ENCODE measurements at places on chromosomes 5 and 9. TPM values are rescaled to one million over a fixed set of nuclear protein-coding genes. Genes with fewer than 3 reads are reported as not detected.

The SPINK1 gene
- total RNA-seq, result 12.7 TPM

The DMRTA1 gene
- 1.9 TPM for total RNA-seq

The BNC2 gene
- total RNA-seq, result 19.3 TPM

The PCDHGA2 gene
- total RNA-seq, result 3.6 TPM

The CDH12 gene
- not detected for total RNA-seq

The CCL27 gene
- total RNA-seq, result 0.67 TPM

The RFESD gene
- 2.7 TPM for total RNA-seq

DNA sequence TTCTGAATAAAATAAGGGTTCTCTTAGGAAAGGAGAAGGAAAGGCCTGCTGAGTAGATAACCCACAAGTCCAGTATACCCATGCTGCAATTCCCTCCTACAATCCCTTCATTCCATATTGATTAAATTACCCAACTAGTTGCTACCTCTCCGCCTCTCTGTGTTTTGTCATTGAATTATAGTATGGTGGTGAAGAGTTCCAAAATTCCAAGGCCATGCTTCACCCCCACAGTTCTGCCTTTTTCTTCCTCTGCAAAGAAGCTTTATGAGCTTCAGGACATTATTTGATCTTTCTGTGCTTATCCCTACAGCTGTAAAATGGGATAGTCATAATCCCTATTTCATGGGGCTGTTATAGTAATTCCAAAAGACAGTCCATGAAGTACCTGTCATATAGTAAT lies 215.6 kb downstream of the ACTL7B start:
- no peaks in the 10 kb centered on the region for H3K4me1 ChIP-seq
- DNase-seq, result no peak
- H3K27ac ChIP-seq, result no peak overlapping the region
- H3K4me3 ChIP-seq, result no peak overlapping the region

DNA sequence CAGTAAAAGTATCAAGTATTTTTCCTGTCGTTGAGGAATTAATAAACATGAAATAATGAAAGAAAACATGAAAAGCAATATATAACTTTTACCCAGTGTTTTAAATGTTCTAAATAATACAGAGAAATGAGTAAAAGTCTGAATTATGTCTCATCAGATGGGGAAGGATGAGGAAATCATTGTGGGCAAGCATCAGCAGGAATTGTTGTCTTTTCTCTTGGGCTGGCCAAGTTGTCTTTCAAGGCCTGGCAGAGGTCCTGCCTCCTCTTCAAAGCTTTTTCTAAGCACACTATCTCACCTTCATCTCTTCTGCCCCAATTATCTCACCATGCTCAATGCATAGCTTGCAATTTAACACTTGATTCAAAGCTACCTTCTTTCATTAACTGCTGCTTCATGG lies 41.9 kb downstream of the MOCS2 start:
- no peaks in the 10 kb centered on the region for H3K36me3 ChIP-seq
- no peak for DNase-seq
- no peak overlapping the region for H3K27ac ChIP-seq
- no peaks in the 10 kb centered on the region for H3K4me1 ChIP-seq
- no peak overlapping the region for H3K4me3 ChIP-seq

DNA sequence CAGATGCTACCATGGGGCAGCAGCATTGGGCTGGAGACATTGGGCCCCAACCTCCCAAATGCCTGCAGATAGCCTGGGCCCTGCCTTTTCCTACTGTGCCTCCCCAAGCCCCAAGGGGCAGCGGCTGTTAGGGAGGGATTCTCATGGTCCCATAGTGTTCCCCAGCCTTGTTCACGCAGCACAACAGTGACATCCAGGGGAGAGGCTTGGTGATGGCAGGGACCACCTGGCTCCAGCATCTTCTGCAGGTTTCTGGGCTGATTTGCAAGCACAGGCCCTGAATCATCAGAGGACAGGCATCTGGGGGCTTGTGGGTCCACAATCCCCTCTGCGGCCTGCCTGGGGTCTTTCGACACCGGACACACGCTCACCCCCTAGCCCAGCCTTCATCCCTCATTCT lies 354.6 kb downstream of the SLIT3 start:
- no peak overlapping the region for H3K4me3 ChIP-seq
- H3K36me3 ChIP-seq, result no peaks in the 10 kb centered on the region
- no peak for DNase-seq
- H3K27ac ChIP-seq, result no peak overlapping the region

GRCh38 chr9:91138760-91139159 lies 223.0 kb downstream of the AUH start:
- H3K4me1 ChIP-seq, result no peaks in the 10 kb centered on the region
- no peaks in the 10 kb centered on the region for H3K36me3 ChIP-seq
- H3K27me3 ChIP-seq, result no peaks in the 10 kb centered on the region
- no peak overlapping the region for H3K4me3 ChIP-seq
- H3K27ac ChIP-seq, result no peak overlapping the region

- H3K4me3 ChIP-seq, result no peak overlapping the region
- H3K4me1 ChIP-seq, result peaks cover 65% of the 10 kb centered on the region
- no peak for DNase-seq
These were observed 90.8 kb downstream of the ARHGAP26 start for GRCh38 chr5:142861011-142861410.

DNA sequence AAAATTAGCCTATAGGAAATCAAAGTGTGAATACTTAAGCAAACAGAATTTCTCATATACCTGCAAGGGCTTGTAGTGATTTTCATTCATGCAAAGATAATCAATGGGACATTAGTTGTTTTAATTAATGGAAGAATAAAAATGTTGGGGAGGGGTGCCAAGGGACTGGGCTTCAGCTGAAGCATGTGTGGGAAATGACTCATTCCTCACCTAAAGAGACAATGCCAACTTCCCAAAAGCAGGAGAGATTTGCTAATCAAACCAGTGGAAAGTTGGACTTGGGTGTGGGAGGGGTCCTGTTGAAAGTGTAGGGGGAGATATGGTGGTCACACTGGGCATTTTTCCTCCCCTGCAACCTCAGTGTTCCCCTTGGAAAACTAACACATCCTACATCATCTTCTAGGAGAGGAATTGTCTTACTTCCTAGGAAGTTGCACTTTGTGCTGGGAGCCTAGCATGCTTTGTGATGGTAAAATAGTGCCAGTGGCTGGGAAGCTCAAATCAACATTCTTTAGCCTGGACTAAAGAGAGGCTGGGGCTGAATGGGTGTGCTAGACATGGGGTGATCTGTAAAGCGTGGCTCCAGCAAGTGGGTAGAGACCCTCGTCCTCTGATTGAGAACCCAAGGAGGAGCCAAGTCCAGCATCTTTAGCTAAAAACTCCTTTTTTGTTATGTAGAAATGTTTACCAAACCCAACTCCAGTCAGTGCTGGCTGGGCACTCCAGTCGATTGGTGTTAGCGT lies 6.4 kb upstream of the LHX2 start:
- no peaks in the 10 kb centered on the region for H3K36me3 ChIP-seq
- no peak for DNase-seq
- H3K4me3 ChIP-seq, result no peak overlapping the region
- H3K4me1 ChIP-seq, result peaks cover 4% of the 10 kb centered on the region

- no peaks in the 10 kb centered on the region for H3K36me3 ChIP-seq
- no peak for DNase-seq
- H3K4me1 ChIP-seq, result no peaks in the 10 kb centered on the region
- no peak overlapping the region for H3K4me3 ChIP-seq
- no peak overlapping the region for H3K27ac ChIP-seq
- no peaks in the 10 kb centered on the region for H3K27me3 ChIP-seq
These were observed 216.7 kb downstream of the CDH18 start for GRCh38 chr5:19771174-19771835.

GRCh38 chr5:39501397-39501796 lies 76.6 kb upstream of the DAB2 start:
- H3K4me3 ChIP-seq, result no peak overlapping the region
- DNase-seq, result peak; percentile 54
- peaks cover 13% of the 10 kb centered on the region for H3K4me1 ChIP-seq
- H3K27ac ChIP-seq, result peak overlapping the region; percentile 51
- no peaks in the 10 kb centered on the region for H3K36me3 ChIP-seq

DNA sequence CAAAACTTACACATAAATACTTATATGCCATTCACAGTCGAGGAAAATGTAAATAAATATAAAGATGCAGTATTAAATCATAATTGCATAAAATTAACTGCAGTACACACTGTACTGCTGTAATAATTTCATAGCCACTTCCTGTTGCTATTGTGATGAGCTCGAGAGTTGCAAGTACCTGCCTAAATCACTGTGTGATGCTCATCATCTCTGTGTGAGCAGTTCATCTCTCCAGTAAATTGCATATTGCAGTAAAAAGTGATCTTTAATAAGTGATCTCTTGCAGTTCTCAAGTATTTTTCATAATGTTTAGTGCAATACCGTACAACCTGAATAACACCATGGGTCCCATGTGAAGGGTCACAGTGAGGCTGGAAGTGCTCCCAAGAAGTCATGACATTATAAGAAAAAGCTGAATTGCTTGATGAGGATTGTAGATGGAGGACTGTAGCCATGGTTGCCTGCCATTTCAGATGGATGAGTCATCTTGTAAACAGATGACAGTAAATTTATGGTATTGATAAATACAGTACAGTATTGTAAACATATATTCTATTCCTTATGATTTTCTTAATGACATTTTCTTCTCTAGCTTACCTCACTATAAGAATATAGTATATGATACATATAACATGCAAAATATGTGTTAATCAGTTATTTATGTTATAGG lies 34.9 kb downstream of the SYK start:
- H3K4me3 ChIP-seq, result no peak overlapping the region
- peaks cover 5% of the 10 kb centered on the region for H3K27me3 ChIP-seq
- no peak overlapping the region for H3K27ac ChIP-seq
- peaks cover 3% of the 10 kb centered on the region for H3K4me1 ChIP-seq
- H3K36me3 ChIP-seq, result no peaks in the 10 kb centered on the region

DNA sequence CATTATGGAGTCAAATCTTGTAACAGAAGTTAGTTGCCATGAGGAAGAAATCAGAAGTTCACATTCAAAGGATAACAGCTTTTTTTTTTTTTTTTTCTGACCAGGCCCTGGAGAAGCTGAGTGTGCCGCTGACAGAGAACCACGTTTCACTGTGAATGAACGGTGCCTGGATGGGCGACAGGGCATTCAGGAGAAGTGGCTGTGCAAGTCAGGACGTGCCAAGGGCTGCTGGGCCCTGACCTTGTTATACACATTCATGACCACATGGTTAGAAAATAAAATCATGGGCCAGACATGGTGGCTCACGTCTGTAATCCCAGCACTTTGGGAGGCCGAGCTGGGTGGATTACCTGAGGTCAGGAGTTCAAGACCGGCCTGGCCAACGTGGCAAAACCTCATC lies 91.6 kb downstream of the ANKH start:
- DNase-seq, result no peak
- no peak overlapping the region for H3K4me3 ChIP-seq
- H3K27ac ChIP-seq, result no peak overlapping the region
- no peaks in the 10 kb centered on the region for H3K27me3 ChIP-seq

- peaks cover 69% of the 10 kb centered on the region for H3K4me1 ChIP-seq
- no peaks in the 10 kb centered on the region for H3K27me3 ChIP-seq
These were observed 46.9 kb upstream of the EGFL7 start for GRCh38 chr9:136615631-136616306.

- DNase-seq, result no peak
- H3K36me3 ChIP-seq, result no peaks in the 10 kb centered on the region
- H3K27me3 ChIP-seq, result no peaks in the 10 kb centered on the region
- no peak overlapping the region for H3K27ac ChIP-seq
- no peak overlapping the region for H3K4me3 ChIP-seq
- peaks cover 10% of the 10 kb centered on the region for H3K4me1 ChIP-seq
These were observed 8.9 kb upstream of the FBXO38 start for GRCh38 chr5:148374690-148375360.

DNA sequence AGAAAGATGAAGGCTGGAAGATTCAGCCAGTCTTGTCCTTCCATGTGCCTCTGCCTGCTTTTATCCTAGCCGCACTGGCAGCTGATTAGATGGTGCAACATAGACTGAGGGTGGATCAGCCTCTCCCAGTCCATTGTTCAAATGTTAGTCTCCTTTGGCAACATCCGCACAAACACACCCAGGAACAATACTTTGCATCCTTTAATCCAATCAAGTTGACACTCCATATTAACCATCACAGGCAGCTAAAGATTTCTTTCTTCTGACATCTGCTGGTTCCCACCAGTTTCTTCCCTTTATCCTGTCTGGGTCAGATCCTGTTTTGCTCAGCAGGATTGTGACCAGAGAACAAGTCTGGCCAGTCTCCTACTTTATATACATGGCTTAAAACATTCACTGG lies 276.5 kb upstream of the TYRP1 start:
- H3K4me3 ChIP-seq, result no peak overlapping the region
- H3K27me3 ChIP-seq, result no peaks in the 10 kb centered on the region
- DNase-seq, result no peak

DNA sequence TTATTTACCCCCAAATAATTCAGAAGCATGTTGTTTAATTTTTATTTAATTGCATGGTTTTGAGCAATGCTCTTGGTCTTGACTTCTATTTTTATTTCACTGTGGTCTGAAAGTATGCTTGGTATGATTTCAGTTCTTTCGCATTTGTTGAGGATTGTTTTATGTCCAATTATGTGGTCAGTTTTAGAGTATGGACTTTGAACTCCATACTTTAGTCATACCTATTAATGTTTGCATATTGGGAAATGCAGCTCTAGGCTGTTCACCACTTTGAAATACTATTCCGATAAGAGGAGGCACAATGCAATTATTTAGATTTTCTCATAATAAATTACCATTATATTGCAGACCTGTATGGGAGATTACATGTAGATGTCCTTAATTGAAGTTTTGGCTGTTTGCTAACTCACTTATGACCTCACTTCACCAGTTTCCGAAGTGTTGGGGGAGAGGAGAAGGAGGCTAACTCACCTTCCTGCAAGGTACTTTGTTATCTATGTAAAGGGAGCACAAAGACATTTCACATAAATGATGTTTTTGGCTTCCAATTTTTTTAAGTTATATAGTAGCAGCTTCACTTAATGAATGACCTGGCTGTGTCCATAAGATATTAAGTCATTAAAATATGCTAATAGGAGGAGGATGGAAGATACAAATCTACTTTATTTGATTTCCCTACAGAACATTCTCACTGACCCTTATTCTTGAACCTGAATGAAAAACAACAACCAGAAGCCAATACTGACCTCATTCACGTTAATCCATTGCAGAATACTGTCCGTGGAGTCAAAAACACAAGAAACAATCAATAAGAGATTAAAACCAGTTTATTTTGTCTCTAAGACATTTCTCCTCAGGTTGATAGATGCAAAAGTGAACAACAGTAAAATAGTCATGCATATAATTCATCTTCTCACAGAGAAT lies 970.3 kb upstream of the ARRDC3 start:
- H3K4me1 ChIP-seq, result no peaks in the 10 kb centered on the region
- H3K36me3 ChIP-seq, result no peaks in the 10 kb centered on the region
- no peak overlapping the region for H3K4me3 ChIP-seq

DNA sequence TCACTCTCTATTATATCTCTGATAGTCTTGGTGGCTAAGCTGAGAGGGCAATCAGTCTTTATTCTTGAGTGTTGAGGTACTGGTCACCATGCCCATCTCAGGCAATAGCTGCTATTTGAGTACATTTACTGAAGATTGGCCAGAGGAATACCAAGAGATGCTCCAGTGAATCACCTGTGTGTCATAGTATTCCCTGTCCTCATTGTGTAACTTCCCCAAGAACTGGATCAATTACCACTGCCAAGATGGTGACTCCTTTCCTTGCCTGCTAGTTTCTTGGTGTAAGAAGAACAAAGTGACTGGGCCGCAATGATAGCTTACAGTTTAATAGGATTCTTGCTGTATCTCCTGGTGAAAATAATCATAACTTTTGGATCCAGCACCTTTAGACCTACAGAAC lies 418.7 kb upstream of the KIF2A start:
- no peak overlapping the region for H3K27ac ChIP-seq
- no peaks in the 10 kb centered on the region for H3K36me3 ChIP-seq
- no peaks in the 10 kb centered on the region for H3K4me1 ChIP-seq
- DNase-seq, result no peak

GRCh38 chr9:116904165-116904564 lies 217.1 kb downstream of the TRIM32 start:
- H3K36me3 ChIP-seq, result no peaks in the 10 kb centered on the region
- DNase-seq, result no peak
- H3K27ac ChIP-seq, result no peak overlapping the region

All from left lung (tissue), 14 donors.